Memory B cell (primary cell): ENCODE measurements at places on chromosomes 6 and 20.

GRCh38 chr6:138953451-138953850, 34.6 kb downstream of the REPS1 start:
- no peak for DNase-seq

GRCh38 chr6:116099036-116099435, 1.6 kb upstream of the NT5DC1 start:
- DNase-seq: no peak

DNA sequence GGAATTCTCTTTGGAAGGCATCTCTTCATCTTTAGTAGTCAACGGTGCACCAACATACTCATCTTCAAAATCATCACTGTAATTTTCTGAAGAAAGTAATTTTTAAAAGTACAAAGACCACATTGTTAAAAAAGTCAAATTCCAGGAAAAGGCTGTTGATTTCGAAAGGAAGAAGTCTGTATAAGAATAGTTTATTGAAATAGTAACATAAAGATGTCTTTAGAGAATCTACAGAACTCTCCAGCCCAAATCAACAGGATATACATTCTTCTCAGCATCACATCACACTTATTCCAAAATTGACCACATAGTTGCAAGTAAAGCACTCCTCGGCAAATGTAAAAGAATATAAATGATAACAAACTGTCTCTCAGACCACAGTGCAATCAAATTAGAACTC, 23.4 kb downstream of the CEP162 start:
- no peak for DNase-seq

- DNase-seq: no peak
Measured at GRCh38 chr20:47730744-47731143, 54.5 kb downstream of the SULF2 start.

DNA sequence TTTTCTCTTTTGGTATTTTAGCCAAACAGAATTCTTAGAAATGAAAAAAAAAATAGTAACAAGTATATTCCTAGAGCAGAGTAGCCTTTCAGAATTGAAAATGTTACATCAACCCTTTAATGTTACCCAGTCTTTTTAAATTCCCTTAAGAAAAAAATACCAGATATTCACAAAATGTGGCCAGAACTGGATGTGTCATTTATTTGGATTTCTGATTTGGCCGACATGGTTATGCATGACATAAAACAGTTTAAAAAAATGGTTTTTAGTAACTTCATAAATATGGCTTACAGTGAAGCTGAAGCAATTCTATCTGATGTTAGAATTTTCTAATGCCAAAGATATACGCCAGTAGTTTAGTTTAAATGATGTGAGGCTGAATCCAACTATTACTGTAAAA, 112.0 kb downstream of the ATXN1 start:
- DNase-seq: no peak
